ENCODE measurements at places on chromosomes 2 and 18.

DNA sequence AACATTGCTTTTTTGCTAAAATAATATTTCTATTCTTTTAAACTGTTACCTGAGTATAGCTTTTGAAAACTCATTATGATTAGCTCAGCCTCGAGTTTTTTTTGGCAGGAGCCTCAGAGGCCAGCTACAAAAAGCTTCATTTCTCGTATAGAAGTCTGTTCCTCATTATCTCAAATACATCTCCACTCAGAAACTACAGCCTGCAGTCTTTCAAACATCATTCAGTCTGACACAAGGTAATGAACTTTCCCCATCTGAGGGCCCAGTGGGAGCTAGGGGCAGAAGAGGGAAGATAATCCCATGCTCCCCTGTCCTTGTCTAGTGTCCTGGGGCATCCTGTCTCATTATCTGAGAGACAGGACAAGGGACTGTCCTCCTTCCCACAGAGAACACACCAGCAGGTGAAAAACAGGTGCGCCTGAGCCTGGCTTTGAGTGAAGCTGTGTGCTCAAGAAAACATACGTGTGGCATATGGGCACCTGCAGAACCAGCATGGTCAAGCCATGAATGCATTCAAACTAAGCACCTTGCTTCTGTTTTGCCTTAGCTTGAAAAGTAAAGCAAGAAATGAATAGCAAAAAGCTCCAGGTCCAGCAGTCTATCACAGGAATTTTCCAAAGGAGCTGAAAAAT lies 247.5 kb downstream of the MREG start:
- peak; percentile 3 for DNase-seq

DNA sequence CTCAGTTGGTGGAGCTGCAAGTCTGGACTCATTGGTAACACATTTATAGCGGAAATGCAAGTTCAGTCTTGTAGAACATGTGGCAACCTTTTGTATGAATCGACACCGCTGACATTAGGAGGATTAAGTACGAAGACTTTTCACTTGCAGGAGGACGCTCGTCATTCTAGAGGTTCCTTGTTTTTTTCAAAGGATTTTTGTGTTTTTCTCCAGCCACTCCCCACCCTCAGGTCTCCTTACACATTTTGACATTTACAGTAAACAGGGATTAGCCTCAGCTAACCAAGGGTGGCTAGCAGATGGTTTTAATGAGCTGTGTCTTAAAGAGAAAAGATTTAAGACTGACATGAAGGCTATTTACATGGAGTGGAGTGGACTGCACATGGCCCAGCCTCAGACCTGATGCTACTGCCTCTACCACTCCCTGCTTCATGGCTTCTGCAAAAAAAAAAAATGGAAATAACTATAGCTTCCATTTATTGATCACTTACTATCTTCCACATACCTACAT lies 173.8 kb downstream of the TRIB2 start:
- DNase-seq = no peak

- DNase-seq = no peak
Measured at GRCh38 chr2:12005886-12006681, 259.7 kb downstream of the LPIN1 start.

GRCh38 chr2:72619626-72620025 lies 206.2 kb downstream of the EXOC6B start:
- DNase-seq = peak; percentile 6

- no peak for DNase-seq
Measured at GRCh38 chr2:214624166-214624760, 185.2 kb downstream of the BARD1 start.

DNA sequence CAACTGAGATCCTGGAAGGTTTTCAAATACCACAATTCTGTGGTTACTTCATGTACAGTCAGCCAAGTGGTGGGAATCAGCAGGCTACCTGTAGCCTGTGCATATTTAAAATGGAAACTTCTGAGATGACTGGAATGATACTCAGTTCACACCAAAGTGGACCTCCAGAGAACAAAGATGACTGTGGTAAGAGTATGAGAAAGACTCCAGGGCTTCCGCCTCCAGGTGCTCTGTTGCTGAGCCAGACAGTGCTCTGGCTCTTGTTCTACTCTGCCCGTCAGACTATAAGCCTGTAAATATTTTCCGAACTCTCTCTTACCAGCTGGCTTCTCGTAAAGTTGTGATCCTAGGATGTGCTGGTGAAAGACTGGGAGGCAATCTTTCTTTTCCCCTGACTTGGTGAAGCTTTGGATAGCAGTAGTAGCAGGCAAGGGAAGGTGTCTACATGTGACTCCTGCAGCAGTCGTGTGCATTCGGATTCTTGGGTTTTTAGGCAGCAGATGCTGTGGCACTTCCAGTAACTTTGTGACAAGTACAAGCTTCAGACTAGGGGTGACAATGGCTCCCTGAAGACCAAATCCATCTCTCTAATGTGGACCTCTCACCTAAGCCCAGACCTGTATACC lies 23.1 kb downstream of the ST3GAL5 start:
- DNase-seq = no peak

DNA sequence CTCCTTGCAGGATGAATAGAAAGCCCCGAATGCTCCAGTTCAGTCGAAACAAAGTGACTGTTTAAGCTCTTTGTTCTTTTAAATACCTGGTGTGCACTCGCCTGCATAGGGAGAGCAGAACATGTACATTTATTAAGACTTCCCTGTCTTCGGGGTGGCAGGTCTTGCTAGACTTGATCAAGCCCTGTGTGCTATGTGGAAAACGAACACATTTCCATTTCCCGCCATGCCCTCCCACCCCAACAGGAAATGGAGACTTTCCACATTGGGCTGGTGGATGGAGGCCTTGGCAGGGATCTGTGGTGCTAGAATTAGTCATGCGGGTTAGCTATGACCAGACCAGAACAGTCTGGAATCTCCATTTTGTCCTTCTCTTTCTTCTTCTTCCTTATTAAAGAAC lies 321.0 kb upstream of the THSD7B start:
- no peak for DNase-seq

DNA sequence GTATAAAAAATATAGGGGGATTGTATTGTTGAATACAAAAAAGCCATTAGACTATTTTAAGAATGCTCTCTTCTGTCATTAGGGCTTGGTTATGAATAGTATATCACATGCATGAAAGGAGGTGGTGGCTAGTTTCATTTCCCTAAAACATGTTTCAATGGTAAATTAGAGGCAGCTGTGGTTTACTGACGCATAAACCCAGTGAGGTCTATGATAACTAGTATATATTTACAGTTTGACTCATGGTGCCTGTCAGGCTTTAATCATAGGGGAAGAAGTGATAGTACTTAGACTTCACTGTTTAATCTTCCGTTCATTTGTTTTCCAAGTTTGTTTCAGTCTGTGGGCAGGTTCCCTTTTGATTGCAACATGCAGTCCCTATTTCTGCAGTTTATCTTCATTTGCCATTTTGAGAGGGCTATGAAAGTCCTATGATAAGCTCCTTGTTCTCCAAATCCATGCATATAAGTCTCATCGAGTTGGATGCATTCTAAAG lies 55.1 kb upstream of the MAP4K3 start:
- no peak for DNase-seq

GRCh38 chr2:184504252-184504651 lies 94.1 kb upstream of the ZNF804A start:
- no peak for DNase-seq

DNA sequence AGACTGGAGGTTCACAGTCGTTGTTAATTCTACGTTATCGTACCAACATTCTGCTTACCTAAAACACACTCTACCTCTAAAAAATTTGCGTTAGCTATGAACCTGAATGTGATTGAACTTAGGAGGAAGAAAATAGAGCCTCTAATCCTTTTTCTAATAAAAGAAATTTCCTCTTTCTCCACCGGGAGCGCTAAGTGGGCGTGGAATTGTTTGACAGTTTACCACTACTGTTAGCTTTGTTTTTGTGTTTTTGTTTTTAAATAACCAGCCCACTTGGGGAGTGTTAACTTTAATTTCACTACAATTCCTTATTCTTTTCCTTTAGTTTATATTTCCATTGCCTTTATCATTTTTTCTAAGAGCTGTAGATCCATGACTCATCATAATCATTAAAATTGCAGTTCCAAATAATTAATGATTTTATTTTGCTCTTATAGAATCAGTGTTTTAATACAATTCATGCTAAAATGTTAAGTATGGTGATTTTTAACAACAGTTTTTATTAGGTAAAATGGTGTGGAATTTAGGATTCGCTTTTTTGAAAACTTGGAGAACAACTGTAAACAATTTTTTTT lies 55.0 kb upstream of the ITM2C start:
- DNase-seq = no peak

DNA sequence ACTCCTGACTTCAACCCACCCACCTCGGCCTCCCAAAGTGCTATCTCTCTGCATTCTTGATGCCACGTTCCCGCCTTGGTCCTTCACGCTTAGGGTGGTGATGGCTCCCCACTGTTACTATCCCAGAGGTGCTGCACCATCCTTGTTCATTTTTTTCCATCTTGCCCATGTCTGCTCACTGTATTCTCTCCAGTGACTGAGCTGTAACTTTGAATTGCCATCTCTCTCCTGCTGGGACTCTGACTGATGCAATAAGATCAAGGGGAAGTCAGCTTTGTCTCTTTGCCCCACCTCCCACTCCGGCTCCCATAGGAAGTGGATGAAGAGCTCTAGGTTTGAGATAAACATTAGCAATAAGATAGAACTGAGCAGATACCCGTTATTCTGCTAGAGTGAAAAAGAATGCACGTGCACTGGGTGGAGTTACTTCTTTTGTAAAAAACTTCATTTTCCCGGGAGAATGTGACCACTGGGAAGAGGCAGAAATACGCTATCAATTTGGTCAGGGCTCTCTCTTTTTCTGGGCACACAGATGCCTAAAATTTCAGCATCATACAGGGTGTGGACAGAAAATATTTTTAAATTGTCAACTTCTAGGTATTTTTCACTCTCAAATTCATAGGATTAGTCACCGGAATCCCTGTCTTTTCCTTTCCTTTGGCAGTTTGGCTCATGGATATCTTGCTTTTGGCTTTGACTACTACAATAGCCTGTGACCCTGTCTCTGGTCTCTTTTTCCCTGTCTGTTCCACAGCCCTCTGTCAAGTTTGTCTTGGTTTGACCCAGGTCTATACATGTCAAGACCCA lies 105.4 kb downstream of the POLR1A start:
- DNase-seq = no peak

GRCh38 chr2:102122115-102122514 lies 20.4 kb upstream of the IL1R1 start:
- DNase-seq = no peak

DNA sequence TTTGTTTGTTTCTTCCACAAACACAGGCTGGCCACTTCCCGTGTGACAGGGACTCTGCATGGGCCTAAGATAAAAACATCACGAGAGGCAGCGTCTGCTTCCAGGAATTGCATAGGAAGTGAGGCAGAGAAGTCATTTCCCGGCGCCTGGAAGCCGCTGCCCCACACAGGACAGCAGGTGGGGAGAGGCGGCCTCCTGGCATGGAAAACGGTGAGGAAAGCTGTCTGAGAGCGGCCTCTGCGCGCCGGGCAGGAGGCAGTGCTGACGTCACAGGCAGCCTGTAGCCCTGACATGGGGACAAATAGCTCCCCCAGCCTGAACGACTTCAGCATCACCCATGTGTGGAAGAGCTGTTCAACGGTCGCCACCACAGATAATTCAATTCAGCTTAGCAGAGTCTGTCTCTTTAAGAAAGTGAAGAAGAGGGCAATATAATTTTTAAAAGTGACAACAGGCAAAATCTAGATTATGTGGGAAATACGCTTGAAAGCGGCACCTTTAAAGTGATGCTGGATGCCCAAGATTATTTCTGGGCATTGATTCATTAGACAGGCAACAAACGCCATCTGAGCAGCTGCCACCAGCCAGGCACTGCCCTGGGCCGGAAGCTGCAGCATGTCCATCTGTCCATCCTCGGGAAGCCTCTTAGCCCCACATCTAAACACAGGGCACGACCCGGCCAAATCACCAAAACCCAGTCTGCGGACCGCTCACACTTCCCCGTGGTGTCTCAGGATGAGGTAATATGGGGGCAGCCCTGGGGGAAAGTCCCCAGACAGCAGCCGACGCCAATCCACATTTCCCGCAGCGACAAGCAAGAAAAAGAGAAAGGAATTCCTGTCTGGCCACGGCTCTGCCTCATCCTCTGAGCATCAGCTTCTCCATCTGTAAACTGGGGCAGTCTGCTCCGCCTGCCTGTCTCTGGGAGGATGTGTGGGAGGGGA lies 138.9 kb downstream of the PXDN start:
- no peak for DNase-seq

- DNase-seq = no peak
Measured at GRCh38 chr18:48878471-48878870, 72.3 kb downstream of the SMAD7 start.

- no peak for DNase-seq
Measured at GRCh38 chr18:27666016-27666415, 480.9 kb upstream of the CHST9 start.

DNA sequence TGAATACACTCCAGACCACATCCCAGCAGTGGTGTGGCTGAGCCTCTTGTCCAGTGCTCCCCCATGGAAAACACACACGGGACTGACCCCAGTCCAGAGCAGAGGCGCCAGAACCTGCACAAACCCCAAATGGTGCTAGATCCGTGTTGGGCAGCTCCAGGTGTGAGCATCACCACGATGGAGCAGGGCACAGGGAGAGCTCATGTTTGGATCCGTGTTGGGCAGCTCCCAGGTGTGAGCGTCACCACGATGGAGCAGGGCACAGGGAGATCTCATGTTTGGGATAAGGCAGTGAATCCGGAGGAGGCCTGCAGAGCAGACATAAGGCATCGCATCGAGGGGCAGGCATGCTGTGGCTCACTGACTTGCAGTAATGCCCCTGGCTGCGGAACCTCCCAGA lies 460.0 kb upstream of the MYT1L start:
- no peak for DNase-seq

DNA sequence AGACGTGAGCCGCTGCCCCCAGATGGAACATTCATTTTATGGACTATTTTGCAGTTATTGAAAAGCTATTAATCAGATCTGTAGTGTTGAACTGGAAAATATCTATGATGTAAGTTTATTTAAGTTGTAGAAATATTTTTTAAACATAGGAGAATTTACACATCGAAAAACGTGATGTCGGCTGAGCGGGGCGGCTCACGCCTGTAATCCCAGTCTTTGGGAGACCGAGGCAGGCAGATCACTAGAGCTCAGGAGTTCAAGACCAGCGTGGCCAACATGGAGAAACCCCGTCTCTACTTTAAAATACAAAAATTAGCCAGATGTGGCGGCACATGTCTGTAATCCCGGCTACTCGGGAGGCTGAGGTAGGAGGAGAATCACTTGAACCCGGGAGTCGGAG lies 2.0 kb upstream of the TIA1 start:
- DNase-seq = no peak

- DNase-seq = no peak
Measured at GRCh38 chr2:122955776-122956175, 1069.3 kb upstream of the CNTNAP5 start.

- DNase-seq = peak; percentile 75
Measured at GRCh38 chr18:44744161-44745121, 63.8 kb downstream of the SETBP1 start.
